ENCODE measurements at places on chromosomes 4 and X. TPM values are rescaled to one million over a fixed set of nuclear protein-coding genes. Genes with fewer than 3 reads are reported as not detected.

The POU3F4 gene
- 7.8 TPM for polyA plus RNA-seq

The BRS3 gene
- 0.12 TPM for polyA plus RNA-seq

The FABP2 gene
- polyA plus RNA-seq = 0.05 TPM

The PPP1R2C gene
- polyA plus RNA-seq = not detected

The BMP2K gene
- 36.3 TPM for polyA plus RNA-seq

The PPP4R3C gene
- polyA plus RNA-seq = not detected

- DNase-seq = no peak
Observed at GRCh38 chrX:142663330-142664095, 362.2 kb upstream of the SPANXN4 start.

DNA sequence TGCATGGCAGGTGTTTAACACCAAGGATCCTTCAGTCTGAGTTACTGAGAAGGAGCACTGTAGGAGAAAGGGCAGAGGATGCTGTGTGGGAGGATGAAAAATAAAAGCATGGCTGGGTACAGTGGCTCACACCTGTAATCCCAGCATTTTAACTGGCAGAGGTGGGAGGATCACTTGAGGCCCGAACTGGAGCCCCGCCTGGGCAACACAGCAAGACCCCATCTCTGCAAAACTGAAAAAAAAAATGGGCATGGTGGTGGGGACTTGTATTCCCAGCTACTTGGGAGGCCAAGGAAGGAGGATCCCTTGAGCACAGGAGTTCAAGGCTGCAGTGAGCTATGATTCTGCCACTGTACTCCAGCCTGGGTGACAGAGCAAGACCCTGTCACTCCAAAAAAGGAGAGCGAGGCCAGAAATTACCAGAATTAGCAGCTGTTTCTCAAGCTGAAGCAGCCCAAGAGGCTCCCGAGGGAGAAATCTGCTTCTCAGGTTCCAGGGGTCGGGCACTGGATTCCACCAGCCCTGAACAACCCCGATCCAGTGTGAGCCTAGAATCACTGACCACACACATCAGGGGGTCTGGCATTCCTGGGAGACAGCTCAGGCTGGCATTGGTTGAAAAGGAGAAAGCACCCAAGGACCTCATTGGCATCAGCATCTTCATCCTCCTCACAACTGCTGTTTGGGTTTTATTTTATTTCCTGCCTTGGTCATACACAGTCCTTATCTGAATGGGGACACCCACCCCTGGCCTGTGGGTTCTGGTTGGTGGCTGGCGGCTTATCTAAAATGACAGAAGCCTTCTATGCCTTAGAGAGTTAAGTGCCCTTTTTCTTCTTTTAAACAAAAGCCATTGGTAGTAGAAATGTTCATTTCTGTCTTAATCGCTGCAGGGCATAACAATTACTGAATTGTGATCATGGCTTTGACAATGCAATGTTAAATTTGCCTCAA is 66.3 kb upstream of the TRIM2 start:
- DNase-seq = no peak

- DNase-seq = no peak
Observed at GRCh38 chrX:55490121-55490520, 473 bp upstream of the USP51 start.

GRCh38 chrX:80807992-80808735 is 1.5 kb downstream of the BRWD3 start:
- DNase-seq = peak; percentile 81

DNA sequence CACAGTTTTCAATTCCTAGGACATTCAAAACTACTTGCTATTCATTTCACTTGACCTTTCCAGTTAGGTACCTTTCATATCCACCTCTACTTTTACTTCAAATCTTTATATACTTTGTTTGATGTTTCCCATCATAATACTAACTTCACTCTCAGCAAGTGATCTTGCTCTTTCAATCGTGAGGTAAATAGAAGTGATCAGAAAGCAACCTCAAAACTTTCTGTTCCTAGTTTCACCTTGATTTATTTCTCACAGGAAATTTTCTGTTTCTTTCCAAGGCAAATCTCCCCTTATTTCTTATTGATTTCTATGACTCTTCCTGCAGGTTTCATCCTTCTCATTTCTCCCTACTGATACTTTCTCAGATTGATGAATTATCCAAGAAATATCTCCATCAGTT is 623.5 kb downstream of the FSTL5 start:
- no peak for DNase-seq

- DNase-seq = no peak
Observed at GRCh38 chrX:129830494-129830893, 13.2 kb downstream of the ZDHHC9 start.

DNA sequence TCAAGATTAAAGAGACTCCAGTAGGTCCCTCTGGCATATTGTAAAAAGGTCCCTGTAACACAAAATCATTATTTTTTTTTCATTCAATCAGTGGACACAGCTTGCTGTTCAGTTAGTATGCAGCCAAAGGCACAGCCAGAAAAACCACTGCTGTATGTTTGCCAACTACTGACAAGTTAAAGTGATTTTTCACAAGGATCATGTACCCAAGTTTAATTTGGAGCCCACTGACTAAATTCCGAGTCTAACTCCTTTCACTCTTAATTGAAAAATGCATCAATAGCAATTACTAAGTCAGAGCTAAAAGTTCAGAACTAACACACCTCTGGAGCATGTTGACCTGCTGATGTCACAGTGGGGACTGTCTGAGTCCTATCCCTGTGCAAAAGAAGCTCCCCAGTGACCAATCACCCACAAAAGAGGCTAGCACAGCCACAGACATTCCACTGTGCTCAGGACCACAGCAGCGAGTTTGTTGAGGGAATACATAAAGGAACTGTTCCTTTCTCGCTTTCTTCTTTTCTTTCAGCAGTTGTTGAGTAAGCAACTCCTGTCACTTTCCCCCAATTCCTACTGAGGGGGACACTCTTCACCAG is 60.4 kb downstream of the STX18 start:
- DNase-seq = no peak

- peak; percentile 6 for DNase-seq
Observed at GRCh38 chr4:112517067-112517634, 1.2 kb upstream of the NEUROG2 start.

- DNase-seq = no peak
Observed at GRCh38 chrX:110678591-110678990, 117.0 kb downstream of the CHRDL1 start.
